Germinal center (tissue), 1 donor: ENCODE measurements at places on chromosomes 16 and 17.

- DNase-seq = no peak
Observed at GRCh38 chr17:82776454-82776853, 24.6 kb downstream of the TBCD start.

DNA sequence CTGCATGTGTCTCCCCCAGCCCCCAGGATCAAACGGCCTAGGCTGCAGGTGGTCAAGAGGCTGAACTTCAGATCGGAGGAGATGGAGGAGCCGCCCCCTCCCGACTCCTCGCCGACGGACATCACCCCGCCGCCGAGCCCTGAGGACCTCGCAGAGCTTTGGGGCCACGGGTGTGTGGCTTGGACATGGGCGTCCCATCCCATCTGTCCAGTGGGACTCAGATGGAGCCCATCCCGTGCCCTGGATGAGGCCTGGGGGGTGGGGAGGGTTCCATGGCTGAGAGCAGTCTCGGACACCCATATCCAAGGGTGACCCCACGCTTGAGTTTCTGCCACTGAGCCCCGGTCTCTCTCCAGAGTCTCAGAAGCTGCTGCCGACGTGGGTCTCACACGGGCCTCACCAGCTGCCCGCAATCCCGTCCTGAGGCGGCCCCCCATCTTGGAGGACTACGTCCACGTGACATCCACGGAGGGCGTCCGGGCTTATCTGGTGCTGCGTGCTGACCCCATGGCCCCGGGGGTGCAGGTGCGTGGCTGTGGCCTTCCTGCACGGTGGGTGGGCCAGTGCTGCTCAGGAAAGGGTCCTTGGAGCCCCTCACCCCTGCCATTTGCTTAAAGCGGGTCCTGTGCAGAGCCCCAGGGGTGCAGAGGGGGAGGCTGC lies 901 bp downstream of the CHTF18 start:
- DNase-seq = no peak

DNA sequence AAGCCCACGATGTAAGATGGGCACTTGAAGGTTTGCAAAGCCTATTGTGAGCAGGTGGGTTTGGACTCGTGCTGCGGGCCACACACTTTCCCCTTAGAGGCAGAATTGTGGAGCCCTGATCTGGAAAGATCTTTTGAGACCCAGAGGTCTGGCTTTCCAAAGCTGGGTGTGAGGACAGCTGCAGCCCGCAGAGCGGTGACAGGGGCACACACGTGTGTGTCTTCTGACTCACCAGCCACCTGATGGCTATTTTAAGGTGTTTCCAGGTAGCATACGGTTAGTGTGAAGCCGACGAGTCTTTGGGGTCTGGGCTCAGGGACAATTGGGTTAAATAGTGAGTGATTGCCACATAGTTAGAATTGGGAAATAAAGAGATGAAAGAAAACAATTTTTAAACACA lies 108.9 kb upstream of the GSE1 start:
- DNase-seq = no peak

DNA sequence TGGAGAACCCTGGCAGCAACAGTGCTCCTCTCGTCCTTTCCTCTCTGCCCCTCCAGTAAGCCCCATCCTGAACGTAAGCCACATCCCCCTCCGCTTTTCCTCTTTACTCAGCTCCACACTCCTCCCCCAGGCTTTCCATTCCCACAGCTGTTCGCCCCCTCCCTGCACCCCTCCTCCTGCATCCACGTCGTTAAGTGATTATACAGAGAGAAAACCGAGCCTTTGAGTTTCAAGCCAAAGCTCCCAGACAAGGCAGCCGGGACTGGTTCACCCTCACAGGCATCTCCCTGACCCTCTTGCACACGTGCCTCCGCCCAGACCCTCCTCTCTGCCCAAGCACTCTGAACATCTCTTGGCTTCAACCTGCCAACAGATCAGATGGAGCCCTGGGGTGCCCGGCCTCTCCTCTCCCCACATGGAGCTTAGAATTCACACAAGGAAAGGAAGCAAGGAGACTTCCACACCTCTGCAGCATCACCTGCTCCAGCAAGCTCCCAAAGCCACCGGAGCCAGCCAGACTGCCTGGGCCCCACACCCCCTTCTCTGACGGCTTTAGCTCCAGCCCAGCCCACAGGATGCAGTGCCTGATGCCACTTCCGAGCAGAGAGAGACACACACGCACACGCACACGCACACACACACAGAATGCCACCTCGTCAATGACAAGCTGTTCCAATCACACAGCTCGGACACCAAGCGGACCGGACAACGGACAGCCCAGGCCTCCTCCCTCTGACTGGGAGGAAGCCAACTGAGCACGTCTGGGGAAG lies 99.9 kb upstream of the CCL2 start:
- no peak for DNase-seq

GRCh38 chr16:50742576-50743200 lies 802 bp downstream of the CYLD start:
- DNase-seq = peak; percentile 80

- no peak for DNase-seq
Observed at GRCh38 chr17:45361451-45361850, 44.6 kb upstream of the MAP3K14 start.

- no peak for DNase-seq
Observed at GRCh38 chr17:35752945-35753764, at the start of gene GAS2L2. GAS2L2 (minus strand) TSS chr17:35753239; CDS start chr17:35752850, 389 bp downstream.

DNA sequence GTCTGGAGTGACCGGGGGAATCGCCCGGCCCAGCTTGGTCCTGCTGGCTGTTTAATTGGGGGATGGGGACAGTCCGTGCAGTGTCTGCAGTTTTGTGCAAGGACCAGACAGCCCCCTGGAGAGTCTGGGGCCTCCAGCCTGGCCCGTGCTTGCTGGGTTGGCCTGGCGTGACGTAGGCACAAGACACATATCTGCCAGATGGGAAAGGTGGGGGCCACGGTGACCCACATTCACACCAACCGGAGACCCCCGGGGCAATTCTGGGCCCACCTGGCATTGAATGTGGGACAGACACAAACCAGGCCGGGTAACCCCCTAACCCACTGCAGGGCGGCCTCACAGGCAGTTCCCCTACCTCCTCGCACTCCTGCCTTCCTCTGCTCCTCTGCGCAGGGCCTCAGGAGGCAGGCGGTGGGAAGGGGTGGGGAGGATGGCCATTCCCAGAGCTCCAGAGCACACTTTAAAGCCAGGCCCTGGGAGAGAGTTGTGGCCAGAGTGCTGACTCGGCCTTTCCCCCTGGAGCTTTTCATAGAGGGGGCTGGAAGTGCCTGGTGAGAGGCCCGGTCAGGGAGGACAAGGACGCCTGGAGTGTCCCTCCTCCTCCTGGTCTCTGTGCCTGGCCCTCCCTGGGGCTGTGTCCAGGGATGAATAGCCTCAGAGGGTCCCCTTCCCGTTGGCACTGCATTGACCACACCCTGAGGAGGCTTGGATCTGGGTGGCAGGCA lies 1.5 kb downstream of the MRC2 start:
- no peak for DNase-seq

DNA sequence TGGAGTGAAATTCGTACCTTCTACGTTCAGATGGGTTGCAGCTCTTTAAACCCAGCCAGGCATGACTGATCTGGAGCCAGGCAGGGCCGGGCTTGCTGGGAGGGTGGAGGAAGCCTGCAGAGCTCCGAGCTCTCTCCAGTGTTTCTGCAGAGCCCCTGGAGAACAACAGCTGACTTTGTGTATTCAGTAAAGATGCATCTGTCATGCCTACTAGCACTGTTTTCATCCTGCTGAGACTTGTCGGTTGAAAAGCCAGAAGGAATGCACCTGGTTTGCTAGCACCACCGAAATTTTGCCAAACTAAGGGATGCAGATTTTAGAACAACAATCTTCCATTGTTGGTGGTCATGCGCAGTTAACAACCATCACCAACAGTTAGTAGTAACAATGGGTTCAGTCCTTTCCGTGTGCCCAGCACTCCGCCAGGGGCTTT lies 22.4 kb upstream of the SCNN1B start:
- no peak for DNase-seq

DNA sequence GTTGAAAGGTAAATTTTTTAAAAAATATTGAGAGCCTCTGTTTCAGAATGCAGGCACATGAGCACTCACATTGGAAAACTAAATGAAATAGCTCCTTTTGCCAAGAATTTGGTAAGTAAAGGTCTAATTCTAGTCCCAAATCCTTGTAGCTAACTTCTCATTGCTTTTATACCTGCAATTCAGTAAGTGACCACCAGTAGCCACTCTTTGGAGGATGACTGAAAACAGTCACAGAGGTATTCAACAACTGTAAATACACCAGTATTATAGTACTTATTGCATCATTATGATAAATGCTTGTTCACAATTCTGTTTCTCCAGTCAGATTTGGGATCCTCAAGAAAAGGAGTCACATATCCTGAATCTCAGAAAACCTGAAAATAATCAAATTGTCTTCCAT lies 562.4 kb upstream of the CDH11 start:
- no peak for DNase-seq

GRCh38 chr16:65313936-65314626 lies 192.2 kb upstream of the CDH11 start:
- DNase-seq = no peak

DNA sequence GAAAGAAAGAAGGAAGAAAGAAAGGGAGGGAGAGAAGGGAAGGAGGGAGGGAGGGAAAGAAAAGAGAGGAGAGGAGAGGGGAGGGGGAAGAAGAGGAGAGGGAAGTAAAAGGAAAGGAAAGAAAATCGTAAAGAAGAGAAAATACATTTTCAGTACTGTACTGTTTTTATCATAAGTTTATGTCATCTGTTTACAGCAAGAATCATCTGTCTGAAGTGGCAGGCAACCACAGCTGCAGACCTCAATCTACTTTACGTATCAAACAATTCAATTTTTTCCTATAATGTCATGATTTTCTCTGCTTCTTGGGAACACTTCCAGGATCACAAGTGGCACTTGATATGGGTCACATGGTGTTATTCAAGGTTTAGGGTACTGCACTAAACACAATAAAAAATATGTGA lies 58.3 kb downstream of the USP32 start:
- DNase-seq = no peak

DNA sequence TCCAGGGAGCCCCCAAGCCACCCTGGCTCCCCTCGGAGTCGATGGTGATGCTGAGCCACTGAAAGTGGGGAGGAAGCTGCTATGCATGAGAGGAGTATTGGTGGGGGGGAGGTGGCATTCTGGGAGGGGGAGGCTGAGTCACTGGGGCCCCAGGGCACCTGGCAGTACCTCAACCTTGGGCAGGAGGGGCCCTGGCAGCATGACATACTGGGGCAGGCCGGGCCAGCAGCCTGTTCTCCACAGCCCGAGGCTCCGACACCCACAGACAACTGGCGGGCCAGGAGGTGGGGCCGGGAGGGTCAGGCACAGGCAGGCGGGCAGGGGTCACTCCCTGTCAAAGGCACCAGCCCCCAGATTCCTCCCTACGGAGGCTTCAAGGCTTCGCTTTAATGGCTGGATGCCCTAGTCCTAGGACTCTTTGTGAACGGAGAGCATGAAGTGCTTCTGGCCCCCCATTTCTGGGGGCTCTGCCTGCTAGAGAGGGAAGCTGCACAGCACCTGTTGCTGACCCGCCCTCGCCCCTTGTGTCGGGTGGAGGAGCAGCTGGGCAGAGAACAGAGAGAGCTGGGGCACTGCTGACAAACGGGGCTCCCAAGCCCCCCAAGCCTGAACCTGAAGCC lies 928 bp downstream of the CASKIN2 start:
- no peak for DNase-seq

DNA sequence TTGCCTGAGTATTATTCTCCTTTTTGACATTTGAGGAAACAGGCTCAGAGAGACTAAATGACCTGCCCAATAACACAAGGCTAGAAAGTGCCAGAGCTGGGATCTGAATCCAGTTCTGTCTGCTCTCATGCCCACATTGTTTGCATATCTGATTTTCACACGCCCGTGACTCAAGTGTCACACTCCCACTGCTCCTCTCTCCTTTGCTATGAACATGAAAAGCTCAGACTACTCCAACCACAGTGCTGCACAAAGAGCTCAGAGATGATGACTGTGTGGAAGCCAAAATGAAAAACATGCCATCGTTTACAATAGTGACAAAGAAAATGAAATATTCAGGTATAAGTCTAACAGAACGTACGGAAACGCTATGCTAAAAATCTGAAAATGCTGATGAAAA lies 107.9 kb downstream of the SMG6 start:
- no peak for DNase-seq

DNA sequence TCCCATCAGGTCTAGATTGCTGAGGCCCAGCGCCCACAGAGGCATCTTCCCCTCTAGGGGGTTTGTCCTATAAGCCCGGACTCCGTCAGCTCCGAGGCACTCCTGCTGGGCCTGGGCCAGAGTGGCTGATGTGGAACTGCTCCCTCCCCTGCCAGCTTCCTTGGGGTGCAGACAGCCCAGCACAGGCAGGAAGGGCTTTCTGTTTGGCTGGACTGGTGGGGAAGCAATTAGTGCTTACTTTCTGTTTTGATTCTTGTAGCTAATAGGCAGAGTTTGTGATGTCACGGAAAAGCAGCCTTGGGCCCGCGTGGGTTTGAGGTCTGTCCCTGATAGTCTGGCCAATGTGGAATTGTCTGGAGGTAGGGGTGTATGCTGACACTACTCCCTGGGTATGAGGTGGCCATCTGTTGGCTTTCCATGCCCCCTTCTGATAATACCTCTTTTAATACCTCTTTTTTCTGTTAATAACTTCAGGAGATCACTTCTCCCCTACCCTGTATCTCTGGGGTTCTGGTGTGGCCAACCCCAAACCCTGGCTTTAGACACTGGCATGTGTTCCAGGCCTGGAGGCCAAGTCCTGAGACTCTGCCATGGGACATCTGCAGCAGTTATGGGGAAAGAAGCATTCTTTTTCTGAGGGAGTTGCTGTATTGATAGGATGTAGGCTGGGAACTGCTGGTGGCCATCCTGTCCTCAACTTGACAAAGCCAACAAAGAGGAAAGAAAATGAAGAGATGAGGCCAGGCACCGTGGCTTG lies 190.9 kb downstream of the RAB11FIP4 start:
- no peak for DNase-seq

- no peak for DNase-seq
Observed at GRCh38 chr17:72136692-72137091, 15.9 kb downstream of the SOX9 start.

DNA sequence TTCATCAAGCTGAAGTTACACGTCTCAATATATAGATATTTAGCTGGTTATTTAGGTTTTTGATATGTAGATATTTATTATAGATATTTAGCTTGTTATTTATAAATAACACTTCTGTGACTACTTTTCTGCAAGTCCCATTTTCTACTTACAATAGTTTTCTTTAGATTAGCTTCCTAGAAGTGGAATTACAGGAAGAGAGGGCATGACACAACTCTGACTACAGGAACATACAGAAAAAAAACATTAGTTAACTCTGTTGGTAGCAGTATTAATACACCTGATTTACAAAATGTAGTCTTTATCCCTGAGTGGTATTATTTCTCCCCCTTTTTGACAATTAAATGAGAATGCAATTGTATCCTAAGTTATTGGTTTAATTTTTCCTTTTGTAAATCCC lies 21.2 kb upstream of the CCL1 start:
- DNase-seq = no peak

GRCh38 chr17:76793775-76794174 lies 55.9 kb downstream of the MFSD11 start:
- DNase-seq = no peak

DNA sequence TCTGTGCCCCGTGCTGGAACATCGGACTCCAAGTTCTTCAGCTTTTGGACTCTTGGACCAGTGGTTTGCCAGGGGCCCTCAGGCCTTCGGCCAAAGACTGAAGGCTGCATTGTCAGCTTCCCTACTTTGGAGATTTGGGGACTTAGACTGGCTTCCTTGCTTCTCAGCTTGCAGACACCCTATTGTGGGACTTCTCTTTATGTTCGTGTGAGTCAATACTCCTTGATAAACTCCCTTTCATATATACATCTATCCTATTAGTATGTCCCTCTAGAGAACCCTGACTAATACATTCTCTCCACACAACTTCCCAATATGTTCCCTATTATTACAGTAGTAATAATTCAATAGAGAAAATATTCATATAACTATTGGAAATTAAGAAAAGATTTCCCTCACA lies 9.2 kb upstream of the ASGR2 start:
- DNase-seq = no peak

GRCh38 chr17:55388842-55389241 lies 32.8 kb downstream of the MMD start:
- DNase-seq = no peak
